NCI-H524 (cell line): ENCODE measurements at places on chromosomes 5 and 9.
A peak's percentile ranks its signal among the peaks of the same experiment; 100 is the strongest.

DNA sequence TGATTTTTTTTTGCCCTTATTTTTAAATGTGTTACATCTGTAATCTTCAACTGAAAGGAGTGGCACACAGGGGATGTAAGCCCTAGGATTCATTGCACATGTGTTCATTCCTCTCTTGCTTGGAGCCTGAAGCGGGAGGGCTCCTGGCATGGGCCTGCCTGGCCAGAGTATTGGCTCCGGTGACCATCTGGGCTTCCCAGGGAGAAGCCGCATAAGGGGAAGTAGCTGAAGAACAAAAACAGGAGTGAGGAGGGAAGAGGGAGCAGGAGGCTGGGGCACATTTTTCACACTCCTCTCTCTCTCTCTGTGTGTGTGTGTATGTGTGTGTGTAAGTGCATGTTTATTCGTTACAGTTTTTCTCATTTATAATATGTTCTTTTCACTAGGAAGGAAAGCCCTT is 269.9 kb downstream of the PRR16 start:
- peak; percentile 2 for DNase-seq

GRCh38 chr5:31413030-31413812 is 118.7 kb downstream of the DROSHA start:
- no peak for DNase-seq

GRCh38 chr5:143560378-143560777 is 156.9 kb upstream of the NR3C1 start:
- DNase-seq = no peak

GRCh38 chr9:7298123-7298522 is 501.5 kb downstream of the DMAC1 start:
- DNase-seq = no peak

DNA sequence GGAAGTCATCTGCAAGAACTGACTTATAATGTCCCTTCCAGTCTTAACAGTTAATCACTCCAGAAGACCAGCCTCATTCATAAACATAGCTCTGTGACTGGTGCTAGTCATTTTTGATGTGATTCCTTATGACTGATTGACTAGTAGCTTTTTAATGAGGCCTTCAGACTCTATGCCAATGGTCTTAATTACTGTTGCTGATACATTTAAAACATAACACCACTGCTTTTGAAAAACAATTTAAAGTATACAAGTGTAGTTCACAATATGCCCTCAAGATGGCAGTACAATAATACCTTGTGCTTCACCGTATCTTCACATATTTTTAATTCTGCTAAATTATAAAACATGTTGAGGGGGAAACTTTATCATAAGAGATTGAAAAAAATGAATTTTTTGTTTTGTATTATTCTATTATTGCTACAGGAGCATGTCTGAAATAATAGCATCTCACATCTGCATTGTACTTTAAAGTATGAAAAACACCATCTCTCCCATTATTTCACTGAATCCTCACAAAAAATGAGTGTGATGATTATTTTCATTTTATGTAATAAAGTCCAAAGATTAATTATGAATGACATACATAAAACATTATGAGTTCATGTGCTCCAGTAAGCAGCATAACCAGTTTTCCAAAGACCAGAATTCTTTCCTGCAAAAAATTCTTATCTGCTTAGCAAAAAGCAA is 55.2 kb upstream of the SHISAL2B start:
- DNase-seq = no peak

GRCh38 chr9:135515083-135515951 is 5.9 kb upstream of the LCN1 start:
- no peak for DNase-seq

- no peak for DNase-seq
Measured at GRCh38 chr5:150024346-150024984, 23.9 kb downstream of the HMGXB3 start.

GRCh38 chr5:33049842-33050241 is 338.7 kb downstream of the NPR3 start:
- no peak for DNase-seq

DNA sequence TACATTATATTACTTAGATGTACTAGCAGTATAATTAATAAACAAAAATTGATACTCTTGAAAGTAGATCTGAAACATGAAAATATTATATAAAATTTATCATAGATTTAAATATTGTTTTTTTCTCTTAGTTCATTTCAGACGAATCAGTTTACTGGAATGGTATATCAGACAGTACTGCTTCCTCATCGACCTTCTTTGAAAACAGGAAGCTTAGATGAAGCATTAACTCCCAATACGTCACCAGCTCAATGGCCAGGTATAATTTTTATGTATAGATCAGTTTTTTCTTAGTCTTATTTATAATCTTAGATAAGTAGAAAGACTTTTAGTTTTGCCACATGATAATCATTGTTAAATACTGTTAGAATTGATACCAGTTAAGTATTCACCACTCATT is 106.3 kb downstream of the DMXL1 start:
- DNase-seq = no peak

- DNase-seq = no peak
Measured at GRCh38 chr5:6759983-6760382, 46.8 kb downstream of the TENT4A start.

DNA sequence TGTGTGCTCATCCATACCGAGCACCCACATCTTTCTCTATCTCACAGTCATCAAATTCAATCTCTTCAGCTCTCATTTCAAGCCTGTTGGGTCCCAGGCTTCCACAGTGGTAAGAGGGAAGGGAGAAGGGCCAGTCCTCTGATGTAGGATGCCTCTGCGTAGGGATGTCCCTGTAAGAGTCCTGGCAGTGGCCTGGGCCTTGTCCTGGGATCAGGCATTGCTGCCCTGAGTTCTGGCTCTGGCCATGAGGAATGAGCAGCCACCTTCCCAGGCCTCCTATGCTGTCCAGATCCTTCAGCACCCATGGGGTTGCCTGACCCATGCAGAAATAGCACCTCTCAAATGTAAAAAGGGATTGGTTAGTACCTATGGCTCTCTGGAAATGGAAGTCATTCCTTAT is 121.2 kb downstream of the EFNA5 start:
- no peak for DNase-seq

DNA sequence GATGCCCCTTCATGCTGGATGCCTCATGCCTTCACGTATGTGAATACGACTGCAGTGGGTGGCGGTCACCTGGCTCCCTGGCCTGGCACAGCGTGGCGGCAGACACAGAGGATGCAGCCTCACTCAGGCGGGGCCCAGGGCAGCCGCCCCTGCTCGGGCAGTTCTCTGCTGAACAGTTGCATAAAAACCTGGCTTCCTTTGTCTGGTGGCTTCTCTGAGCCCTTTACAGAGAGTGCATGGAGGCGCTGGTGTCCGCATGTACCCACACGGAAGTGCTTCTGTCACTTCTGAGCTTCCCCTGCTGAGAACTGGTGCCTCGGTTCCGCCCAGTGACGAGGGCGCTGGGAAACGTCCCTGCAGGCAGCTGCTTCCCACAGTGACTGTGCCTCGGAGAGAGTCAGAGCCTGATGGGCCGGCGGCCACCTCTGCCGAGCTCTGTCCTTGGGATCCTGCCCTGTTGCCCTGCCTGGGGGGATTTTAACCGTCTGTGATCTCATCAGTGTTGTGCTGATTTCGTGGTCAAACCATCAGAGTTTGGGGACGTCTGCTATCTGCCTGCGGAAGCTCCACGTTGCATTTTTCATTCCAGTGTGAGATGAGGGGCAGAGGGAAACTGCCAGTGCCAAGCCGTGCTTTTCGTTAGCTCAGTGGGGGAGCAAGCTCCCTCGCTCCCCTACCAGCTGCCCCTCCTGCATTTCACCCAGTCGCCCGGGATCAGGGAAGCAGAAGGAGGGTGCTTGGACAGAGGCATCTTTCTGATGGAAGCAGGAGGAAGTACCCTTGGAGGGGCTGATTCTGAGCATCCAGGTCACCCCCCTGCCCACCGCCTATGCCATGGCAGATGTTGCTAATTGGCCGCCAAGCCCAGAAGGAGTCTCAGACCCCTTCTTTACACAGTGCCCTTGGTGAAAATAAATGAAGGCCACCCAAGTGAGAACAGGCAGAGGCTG is 153.0 kb upstream of the COL5A1 start:
- DNase-seq = no peak

- no peak for DNase-seq
Measured at GRCh38 chr9:121388140-121388905, 18.3 kb upstream of the STOM start.

DNA sequence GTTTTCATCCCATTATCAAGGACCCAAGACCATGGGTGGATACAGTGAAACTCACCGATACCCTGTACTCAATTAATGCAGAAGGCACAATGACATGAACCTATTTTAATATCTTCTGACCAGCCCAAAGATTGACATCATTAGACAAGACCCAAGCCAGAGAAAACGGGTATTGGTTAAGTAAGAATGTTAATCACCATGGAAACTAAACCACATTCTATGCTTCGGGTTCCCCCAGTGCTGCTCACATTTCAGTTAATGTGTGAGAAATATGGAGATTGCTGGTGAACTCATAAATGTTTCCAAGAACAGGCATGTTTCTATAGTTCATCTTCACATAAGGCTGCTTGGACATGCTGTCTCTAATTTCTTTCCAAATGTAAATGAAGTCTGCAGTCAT is 77.0 kb downstream of the IRX2 start:
- DNase-seq = no peak

GRCh38 chr9:109473329-109473728 is 24.8 kb downstream of the PTPN3 start:
- no peak for DNase-seq

DNA sequence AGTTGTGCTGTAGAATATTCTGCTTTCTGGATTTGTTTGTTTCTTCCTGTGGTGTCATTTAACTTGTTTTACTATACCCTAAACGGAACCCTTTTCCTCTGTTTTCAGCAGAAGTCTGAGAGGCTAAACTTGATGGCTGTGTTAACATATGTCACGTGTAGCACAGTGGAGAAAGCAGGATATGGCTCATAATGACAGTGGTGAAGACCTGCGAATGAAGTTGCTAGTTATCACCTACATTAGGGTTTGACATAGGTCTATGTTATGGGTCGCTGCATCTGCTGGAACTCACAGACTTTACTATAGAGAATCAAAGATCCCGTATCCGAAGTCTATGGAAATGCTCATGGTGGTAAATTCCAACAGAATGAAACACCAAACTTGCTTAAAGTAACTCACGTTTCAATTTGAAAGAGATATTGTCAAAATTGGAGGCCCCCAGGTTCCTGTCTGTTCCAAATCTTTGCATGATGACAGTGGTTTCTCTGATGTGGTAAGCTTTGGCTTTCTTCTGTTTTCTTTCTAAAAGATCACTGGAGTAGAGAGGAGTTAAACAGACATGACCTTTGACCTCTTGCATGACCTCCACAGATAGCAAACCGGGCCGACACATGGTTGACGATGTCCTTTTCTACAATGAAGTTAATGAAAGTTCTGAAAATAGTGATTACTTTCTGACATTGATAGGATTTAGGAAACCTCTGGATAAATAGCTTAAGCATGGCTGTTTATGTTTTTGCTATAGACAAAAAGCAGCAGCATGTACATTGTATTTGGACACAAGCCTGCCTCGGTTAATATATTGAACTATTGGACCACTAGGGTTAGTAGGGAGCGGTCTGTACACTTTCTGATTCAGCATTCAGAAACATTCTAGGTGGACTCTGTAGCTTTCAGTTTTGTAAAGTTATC is 3.1 kb upstream of the CATSPER3 start:
- DNase-seq = no peak

GRCh38 chr5:6791031-6791430 is 77.8 kb downstream of the TENT4A start:
- DNase-seq = no peak

GRCh38 chr9:138044485-138045383 is 167.2 kb downstream of the CACNA1B start:
- DNase-seq = no peak

DNA sequence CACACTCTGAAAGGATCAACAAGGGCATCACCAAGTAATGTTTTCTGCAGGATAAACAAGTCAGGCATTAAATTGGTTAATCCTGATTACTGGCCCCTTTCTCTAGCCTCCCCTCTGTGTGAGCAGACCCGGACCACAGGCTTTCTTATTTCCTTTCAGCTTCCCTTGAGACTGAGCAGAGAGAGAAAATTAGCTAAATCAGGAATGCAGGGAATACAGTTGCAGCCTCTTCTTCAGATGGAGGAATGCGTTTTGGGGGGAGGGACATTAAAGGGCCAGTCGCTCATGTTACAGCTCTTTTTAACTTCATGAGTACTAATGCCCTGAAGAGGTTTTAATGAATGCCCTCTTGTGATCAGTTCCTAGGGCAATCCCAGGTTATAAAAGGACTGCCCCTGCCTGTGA is 19.8 kb downstream of the PCDHAC2 start:
- DNase-seq = no peak

DNA sequence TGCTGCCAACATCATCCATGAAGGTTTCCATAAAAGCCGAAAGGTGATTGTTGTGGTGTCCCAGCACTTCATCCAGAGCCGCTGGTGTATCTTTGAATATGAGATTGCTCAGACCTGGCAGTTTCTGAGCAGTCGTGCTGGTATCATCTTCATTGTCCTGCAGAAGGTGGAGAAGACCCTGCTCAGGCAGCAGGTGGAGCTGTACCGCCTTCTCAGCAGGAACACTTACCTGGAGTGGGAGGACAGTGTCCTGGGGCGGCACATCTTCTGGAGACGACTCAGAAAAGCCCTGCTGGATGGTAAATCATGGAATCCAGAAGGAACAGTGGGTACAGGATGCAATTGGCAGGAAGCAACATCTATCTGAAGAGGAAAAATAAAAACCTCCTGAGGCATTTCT is 10.1 kb downstream of the TLR4 start:
- no peak for DNase-seq

- no peak for DNase-seq
Measured at GRCh38 chr5:14790220-14790619, 81.4 kb downstream of the ANKH start.

- no peak for DNase-seq
Measured at GRCh38 chr5:73306741-73307275, 133.8 kb downstream of the TMEM174 start.

- DNase-seq = no peak
Measured at GRCh38 chr9:73845954-73846690, 651.0 kb upstream of the RORB start.

GRCh38 chr5:179343719-179344430 is 1.4 kb downstream of the ADAMTS2 start:
- peak; percentile 70 for DNase-seq

DNA sequence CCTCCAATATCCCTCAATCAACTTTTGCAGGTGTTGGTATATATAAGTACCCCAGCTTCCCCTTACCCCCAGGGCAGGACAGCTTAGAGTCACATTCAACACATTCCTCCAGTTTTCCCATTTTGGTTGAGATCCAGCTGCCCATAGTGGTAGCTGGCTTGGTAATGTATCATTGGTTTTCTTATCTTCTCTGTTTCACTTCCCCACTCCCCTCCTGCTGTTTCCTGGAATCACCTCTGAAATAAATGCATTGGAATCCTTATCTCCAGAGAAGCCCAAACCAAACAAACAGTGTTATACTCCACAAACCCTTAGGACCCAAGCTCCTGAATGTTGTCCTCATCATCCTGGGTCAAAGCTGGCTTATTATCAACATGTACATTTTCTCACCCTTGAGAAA is 184.8 kb downstream of the TMEM38B start:
- DNase-seq = no peak

- DNase-seq = no peak
Measured at GRCh38 chr9:22097707-22098106, 88.6 kb upstream of the CDKN2B start.
